ENCODE measurements at places on chromosomes 1 and 21.

- no peak for DNase-seq
These were observed 39.7 kb upstream of the WASF2 start for GRCh38 chr1:27529704-27530018.

DNA sequence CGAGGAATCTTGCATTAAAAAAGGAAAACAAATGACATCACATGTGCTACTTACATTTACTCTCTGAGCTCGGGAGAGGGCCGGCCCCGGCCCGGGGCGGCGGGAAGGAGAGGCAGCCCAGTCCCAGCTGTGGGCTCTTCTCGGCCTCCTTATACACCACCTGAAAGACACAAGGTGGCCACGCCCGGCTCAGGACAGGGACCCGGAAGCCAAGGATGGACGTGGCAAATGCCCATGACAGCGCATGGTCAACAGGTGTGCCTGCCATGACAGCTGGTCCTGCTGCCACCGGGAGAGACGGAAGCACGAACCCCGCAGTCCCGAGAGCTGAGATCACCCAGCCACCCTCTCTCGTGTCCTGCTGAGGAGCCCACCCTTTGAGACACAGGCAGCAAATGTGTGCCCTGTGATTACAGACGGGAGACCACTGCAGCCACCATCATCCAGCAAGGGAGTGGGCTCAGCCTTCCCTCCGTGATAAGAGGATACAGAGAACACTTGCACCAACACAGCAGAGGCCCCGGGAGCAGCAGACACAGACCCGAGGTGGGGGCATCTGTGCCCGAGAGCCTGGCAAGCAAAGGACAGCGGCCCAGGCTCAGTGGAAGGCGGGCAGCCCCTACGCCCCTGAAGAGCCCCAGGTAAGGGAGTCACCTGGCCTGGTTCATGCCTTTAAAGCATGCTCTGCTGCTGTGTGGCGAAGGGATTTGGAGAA lies 8.7 kb downstream of the TPRG1L start:
- DNase-seq, result no peak

DNA sequence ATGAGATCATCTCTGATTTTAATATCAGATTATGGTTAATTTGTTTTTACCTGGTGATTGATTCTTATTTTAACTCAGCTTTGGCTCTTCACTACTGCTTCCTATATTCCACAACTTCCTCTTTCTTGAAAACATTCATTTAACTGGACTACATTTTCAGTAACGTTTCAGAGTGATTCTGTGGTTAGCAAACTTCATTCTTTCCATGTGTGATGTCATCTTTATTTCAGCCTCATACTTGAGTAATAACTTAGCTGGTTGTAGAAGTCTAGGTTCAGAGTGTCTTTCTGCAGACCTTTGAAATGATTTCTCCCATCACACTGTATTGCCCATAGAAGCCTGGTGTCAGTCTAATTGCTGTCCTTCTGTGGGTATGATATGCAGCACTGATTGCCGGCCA lies 36.0 kb upstream of the SLC35F3 start:
- DNase-seq, result no peak

GRCh38 chr21:27206368-27206982 lies 239.6 kb upstream of the ADAMTS5 start:
- no peak for DNase-seq

- DNase-seq, result no peak
These were observed 92.7 kb upstream of the COG2 start for GRCh38 chr1:230549625-230550024.

DNA sequence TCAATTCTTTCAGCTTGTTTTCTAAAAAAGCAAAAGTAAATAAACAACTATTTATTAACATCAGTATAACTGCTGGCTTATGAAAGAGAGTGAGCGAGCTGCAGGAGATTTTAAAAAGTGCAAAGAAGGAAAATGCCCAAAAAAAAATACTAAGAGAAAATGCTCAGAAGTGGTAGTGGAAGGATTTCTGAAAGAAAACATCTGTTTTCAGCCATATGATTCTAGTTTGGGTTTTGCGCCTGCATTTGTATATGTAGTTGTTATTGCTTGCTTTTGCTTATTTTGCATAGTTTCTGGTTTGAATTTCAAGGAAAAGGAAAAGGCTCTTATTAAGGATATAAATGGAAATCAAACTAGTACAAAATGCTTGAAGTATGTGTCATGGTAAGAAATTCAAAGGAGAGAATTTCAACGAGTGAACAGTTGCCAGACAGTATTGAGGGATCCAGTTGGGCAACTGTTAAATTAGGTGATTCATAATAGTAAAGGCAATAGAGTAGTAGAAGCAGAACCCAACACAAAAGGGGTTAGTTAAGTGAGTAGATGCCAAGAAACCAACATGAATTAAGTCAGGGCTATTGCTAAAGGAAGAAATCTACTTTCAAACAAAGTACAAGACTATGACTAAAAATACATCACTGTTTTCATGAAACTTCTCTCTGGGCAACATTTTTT lies 1.2 kb downstream of the GBP5 start:
- no peak for DNase-seq

DNA sequence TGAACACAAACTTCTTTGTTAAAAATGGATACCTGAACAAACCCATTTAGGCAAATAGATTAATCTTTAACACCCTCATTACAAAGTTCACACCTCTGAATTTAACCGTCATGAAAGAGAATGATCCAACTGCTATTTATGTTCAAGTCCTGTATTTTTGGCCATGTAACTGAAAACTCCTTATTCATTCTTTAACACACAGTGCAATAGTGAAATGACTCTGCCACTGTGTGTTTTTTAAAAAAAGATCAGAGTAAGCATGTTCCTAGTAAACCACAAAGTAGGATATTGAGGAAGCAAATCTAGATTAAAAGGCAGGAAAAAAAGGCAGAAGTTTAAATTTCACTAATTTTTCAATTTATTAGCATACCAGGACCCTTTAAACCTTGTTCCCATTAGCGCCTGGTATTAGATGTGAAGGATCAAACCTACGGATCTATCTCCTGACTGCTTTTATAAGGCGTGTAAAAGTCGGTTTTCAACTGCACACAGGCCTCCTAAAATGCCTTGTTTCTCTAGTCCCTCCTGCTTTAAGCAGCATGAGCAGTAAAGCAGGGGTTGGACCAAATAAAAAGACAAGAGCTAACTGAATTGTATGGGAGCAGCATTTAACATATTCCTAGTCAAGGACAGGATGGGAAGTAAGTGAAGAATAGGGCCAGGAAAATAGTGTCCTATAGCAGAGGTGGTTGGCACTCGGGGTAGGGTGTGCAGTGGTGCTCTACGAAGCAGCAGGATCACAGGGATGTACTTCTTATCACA lies 33.4 kb downstream of the NUCKS1 start:
- DNase-seq, result no peak

DNA sequence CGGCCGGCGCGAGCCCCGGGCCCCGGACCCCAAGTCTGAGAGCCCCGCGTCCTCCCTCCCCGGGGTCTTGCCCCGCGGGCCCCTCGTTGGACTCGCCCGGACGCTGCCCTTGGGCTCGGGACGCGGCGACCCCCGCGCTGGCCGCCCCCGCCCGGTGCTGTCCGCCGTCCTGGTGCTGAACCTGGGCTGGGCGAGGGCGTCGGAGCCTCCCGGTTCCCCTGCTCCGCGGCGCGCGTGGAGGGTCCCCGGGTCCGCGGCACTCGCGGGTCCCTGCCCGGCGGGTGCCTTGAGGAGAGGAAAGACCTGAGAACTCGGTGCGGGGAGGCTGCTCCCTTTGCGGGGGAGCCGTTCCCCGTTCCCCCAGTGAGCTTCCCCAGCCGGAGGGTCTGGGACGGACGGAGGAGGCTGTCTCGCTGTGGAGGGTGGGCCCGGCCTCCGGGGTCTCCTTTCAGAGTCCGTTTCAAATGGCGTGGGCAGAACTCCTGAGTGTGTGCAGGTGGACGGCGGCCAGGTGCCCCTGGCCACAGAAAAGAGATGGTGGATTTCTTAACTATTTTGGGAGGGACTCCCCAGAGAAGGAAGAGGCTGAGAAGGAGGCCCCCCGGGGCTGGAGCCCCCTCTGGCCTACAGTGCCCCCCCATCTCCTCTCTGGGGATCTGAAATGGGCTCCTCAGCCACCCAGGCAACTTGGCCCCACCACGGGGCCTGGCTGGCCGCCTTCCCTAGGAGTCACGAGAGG lies 595 bp downstream of the GABRD start:
- DNase-seq, result no peak

- DNase-seq, result no peak
These were observed 38.1 kb downstream of the HHAT start for GRCh38 chr1:210366767-210367166.

- no peak for DNase-seq
These were observed 4.6 kb upstream of the CTPS1 start for GRCh38 chr1:40974945-40975344.

DNA sequence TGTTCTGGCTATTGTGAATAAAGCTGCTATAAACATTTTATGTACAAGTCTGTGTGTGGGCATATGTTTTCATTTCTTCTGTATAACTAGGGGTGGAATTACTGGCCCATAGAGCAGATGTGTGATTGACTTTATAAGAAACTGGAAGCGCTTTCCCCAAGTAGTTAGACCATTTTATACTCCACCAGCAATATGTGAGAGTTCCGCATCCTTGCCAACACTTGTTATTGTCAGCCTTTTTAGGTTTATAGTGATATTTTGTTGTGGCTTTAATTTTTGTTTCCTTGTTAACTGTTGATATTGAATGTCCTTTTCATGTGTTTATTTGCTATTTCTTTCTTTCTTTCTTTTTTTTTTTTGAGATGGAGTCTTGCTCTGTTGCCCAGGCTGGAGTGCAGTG lies 9.4 kb downstream of the MAN1C1 start:
- no peak for DNase-seq

DNA sequence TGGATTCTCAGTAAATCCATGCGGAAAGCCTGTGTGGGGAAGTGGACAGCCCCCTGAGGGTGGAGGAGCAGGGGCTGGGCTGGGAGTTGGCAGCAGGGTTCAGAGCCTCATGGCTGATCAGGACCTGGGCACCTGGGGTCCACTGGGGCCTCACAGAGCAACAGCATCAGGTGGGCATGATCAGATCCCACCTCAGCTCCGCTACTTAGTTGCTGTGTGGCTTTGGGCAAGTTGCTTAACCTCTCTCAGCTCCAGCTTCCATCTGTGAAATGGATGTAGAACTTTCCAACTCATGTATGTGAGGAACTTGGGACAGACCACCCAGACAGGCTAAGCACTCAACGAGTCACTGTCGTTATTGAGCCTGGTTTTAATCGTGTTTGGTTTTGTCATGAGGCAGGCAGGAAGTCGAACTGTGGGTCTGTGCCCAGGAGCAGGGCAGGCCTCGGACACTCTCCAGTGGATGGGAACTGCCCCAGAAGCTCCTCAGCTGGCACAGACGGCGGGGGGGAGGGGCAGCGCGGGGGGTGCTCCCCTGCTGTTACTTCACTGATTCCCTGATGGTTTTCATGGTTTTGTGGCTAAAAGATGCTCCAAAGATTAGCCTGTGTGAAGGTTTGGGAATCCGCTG lies 155.8 kb upstream of the TMEM51 start:
- DNase-seq, result no peak

GRCh38 chr1:104574620-104575019 lies 824.9 kb downstream of the AMY1C start:
- no peak for DNase-seq

DNA sequence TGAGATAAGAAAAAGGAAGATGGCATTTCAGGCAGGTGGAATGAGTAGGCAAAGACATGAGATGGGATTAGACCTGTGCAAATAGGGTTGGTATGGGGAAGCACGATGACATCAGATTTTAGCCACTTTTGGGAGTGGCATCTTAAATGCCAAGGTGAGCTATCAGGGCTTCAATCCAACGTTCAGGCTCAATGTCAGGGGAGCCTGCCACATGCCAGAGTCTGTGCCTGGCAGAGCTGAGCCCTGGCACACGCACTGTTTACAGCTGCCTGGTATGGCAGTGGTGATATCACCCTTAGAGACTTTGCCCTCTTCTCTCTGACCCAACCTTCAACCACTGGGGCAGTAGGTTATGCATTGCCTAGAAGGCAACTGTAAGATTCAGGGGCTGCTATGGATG lies 1.1 kb upstream of the GUCA2B start:
- no peak for DNase-seq

DNA sequence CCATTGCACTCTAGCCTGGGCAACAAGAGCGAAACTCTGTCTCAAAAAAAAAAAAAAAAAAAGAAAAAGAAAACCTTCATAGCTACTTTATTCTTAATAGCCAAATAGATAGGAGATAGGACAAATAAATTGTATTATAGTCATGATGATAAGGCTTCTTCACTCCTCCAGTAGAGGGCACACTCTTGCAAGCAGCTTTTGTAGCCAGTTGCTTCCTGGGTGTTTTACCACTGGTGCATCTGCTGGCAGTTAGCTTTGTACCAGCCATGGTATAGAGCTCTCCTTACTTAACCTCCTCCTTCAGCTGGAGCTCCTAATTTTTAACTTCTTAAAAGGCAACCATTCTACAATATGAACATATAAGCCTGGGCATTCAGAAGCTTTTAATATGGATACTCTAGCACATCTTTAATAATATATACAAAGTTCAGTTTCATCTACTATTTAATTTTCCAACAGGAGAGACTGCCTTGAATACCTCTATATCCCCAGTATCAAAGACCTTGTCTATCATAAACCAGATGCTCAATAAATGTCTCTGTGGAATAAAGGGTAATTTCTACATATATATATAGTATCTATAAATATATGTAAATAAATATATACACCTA lies 35.8 kb downstream of the EVI5 start:
- DNase-seq, result peak; percentile 55

DNA sequence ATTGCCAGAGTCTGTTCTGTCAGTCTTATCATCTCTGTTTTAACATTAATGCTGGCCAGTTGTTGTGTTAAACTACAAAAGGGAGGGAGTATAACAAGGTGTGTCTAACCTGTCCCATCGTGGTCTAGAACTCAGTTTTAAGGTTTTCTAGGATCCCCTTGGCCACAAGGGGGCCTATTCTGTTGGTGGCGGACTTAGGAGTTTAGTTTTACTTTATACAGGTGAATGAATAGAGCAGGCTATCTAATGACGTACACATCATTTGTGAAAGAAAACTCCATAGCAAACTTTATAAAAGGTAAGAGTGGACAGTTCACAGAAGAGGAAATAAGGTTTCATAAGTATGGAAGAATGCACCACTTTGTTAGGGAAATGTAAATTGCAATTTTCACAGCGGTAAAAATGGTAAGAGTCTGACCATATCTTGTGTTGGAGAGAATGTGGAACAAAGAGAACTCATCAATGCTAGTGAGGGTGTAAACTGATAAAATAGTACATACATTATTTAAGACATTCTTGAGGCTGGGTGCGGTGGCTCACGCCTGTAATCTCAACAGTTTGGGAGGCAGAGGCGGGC lies 2.5 kb upstream of the ATF6 start:
- peak; percentile 44 for DNase-seq

- DNase-seq, result no peak
These were observed 1.7 kb downstream of the ID3 start for GRCh38 chr1:23557471-23558124.

GRCh38 chr1:73910466-73910865 lies 287.5 kb downstream of the LRRIQ3 start:
- no peak for DNase-seq

DNA sequence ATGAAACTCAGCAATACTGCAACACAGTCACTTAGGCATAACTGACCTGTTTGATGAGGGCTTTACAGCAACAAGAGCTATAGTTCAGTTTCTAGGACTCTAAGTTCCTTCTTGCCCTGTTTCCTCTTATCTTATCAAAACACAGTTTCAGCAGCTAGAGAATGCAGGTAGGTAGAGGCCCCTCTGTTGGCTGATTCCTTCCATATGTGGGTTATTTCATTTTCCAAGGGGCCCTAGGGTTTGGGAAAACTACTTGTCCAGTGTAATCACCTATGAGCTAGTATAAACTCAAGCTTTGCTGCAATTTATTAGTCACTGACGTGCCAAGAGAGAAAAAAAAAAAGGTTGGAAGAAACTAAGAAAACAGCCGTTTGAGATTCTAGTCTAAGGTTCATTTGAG lies 607.7 kb upstream of the USP24 start:
- DNase-seq, result no peak

Data from SHP77 (cell line).